ENCODE measurements at places on chromosomes 6 and 20. TPM values are rescaled to one million over a fixed set of nuclear protein-coding genes. Genes with fewer than 3 reads are reported as not detected.

The RAMACL gene
- 0.29 TPM for total RNA-seq

DNA sequence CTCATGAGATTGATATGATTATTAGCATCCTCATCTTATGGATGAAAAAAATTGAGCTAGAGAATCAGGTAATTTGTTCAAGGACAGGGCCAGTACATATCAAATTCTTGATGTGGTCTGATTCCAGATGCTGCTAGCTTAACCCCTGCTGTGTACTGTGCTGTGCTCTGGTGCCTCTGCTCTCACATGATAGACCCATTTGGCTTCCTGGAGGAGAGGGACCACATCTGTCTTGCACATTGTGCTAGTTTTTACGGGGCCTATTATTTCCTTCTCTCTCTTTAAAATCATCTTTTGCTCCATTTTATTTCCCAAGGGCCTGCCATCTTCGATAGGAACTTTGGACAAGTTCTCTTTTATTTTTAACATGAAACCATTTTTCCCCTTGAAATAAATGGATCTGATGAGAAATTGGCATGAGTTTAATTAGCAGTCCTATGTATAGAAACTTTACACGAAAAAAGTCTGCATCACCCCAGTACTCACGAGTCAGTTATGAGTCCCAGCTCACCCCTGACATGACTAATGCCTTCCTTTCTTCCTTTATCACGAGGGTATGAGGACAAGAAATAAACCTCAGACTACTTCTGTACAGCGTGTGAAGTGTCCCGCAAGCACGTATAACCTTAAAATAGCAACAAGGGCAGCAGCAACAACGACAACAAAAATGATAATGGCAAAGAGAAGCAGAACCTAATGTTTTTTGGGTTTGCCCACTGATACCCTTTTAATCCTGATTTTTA is 26.5 kb downstream of the CD109 start:
- H3K4me1 ChIP-seq: peaks cover 43% of the 10 kb centered on the region
- peak; percentile 21 for DNase-seq
- peak overlapping the region; percentile 12 for H3K4me3 ChIP-seq
- peak overlapping the region; percentile 84 for H3K27ac ChIP-seq
- peaks cover 29% of the 10 kb centered on the region for H3K36me3 ChIP-seq
- no peaks in the 10 kb centered on the region for H3K27me3 ChIP-seq

The MBOAT1 gene
- total RNA-seq: 12.2 TPM

DNA sequence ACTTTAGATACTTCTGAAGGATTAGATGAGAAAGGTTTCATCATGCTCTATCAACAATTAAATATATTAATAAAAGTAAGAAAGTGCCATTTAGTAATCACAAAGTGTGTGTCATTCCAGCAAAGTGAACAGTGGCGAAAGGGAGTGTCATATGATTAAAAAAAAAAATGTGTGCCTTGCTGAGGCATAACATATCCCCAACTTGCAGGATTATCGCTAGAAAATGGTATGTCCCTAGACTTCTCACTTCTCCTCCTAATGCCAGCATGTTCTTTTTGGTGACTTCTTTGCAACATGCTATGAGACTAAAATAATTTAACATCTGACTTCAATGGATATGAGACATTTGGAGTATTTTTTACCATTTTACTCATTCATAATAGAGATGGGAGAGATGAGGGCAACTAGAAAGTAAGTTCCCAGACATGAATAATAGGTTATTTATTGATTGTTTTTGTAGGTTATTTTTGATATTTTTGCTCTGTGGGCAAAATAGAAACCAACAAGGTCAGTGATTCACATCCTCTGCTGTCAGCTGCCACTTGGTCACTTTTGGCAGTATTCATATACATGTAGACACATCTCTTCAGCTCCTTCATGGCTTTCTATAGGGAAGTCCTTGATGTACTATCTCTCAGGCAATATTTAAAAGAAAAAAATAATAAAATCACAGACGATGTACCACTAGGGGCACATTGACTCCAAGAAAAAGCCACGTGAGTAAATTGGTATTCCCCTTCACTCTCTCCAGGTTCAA is 370.1 kb downstream of the BMP2 start:
- H3K4me1 ChIP-seq: no peaks in the 10 kb centered on the region
- H3K27me3 ChIP-seq: no peaks in the 10 kb centered on the region
- no peak overlapping the region for H3K4me3 ChIP-seq
- H3K27ac ChIP-seq: no peak overlapping the region

DNA sequence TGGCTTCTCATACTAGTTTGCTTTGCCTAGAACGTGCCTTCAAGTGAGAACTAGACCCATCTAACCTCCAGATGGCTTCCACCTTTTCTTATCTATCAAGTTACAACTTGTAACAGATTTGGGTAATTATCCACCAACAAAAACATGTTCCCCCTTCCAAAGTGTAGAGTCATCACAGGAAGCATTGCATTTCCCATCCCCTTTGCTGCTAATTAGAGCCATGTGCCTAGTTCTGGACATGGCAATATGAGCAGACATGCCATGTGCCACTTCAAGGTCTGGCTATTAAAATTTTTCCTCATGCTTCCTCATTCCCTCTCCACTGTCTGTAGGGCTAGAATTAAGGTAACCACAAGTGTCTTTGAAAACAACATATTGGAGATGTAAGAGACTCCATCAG is 814.4 kb downstream of the TENT5A start:
- no peak overlapping the region for H3K27ac ChIP-seq
- no peaks in the 10 kb centered on the region for H3K4me1 ChIP-seq
- H3K27me3 ChIP-seq: no peaks in the 10 kb centered on the region
- no peak overlapping the region for H3K4me3 ChIP-seq
- DNase-seq: no peak
- H3K36me3 ChIP-seq: no peaks in the 10 kb centered on the region

The GTSF1L gene
- total RNA-seq: 0.39 TPM

DNA sequence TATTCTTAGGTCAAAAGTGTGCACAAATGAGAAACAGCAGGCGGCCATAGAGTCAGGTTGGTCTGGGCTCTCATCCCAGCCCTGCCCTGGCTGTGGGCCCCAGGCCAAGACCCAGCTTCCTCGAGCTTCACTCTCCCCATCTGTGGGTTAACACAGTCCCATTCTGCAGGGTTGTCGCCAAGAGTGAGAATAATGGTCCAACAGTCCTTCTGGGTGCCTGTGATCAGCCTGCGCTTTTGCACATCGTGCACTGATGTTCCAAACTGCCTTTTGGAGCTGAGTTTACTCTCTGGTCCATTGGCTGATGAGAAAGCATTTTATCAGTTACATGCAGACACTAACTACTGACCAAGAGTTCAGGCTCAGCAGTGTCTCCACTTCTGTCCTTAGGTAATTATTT is 82.6 kb downstream of the INSM1 start:
- no peaks in the 10 kb centered on the region for H3K27me3 ChIP-seq
- no peak overlapping the region for H3K4me3 ChIP-seq
- H3K4me1 ChIP-seq: peaks cover 42% of the 10 kb centered on the region
- DNase-seq: no peak
- H3K36me3 ChIP-seq: peaks cover 18% of the 10 kb centered on the region
- H3K27ac ChIP-seq: no peak overlapping the region

The CD164 gene
- 251 TPM for total RNA-seq

The PNPLA1 gene
- total RNA-seq: not detected

The C6orf120 gene
- 22.6 TPM for total RNA-seq

DNA sequence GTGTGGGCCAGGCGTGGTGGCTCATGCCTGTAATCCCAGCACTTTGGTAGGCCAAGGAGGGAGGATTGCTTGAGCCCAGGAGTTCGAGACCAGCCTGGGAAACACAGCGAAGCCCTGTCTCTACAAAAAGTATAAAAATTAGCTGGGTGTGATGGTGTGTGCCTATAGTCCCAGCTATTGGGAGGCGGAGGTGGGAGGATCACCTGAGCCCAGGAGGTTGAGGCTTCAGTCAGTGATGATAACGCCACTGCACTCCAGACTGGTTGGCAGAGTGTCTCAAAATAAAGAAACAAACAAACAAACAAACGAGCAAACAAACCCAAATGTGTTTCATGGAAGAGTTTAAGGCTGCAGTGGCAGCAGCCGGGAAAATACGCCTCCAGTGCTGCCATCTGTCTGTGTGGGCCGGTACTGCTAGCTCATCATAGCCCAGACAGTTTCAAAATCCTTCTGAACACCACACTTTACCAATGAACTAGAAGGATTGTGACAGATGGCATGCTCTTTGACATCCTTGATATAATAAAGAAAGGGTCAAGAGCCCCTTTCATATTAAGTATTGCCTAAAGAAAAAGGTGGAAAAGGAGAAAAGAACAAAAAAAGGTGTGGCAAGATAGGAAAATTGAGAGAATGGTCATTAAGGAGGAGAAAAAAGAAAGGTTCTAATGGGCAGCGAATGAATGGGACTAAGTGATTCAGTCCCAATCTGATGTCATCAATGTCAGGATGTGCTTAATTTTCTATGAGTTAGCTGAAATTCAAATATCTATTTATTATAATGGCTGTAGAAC is 298.6 kb downstream of the SYNE1 start:
- peaks cover 18% of the 10 kb centered on the region for H3K27me3 ChIP-seq
- peak; percentile 13 for DNase-seq
- no peaks in the 10 kb centered on the region for H3K36me3 ChIP-seq
- H3K4me3 ChIP-seq: no peak overlapping the region
- H3K4me1 ChIP-seq: peaks cover 6% of the 10 kb centered on the region
- H3K27ac ChIP-seq: no peak overlapping the region

DNA sequence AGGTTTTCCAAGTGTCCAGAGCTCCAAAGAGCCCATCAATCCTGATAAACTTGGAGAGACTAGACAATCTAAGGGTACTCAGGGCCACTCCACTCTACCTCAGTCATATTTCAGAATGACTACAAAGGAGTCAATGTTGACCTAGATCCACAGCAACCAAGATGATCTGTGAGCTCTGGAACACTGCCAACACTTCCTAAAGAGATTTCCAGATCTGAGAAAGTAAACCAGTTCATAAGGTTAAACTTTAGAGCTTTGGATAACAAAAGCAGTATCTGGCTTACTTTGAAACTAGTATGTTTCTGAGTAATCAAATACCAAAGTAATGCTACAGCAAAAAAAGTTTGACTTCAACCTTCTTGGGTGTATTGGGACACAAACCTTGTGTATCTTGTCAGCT is 122.7 kb downstream of the BTBD9 start:
- no peak for DNase-seq
- H3K4me3 ChIP-seq: no peak overlapping the region
- no peaks in the 10 kb centered on the region for H3K36me3 ChIP-seq
- H3K27ac ChIP-seq: no peak overlapping the region

The BNIP5 gene
- not detected for total RNA-seq

GRCh38 chr6:36319821-36320220 is 16.9 kb downstream of the BNIP5 start:
- H3K4me1 ChIP-seq: no peaks in the 10 kb centered on the region
- no peak overlapping the region for H3K4me3 ChIP-seq
- no peak for DNase-seq
- H3K27ac ChIP-seq: no peak overlapping the region

DNA sequence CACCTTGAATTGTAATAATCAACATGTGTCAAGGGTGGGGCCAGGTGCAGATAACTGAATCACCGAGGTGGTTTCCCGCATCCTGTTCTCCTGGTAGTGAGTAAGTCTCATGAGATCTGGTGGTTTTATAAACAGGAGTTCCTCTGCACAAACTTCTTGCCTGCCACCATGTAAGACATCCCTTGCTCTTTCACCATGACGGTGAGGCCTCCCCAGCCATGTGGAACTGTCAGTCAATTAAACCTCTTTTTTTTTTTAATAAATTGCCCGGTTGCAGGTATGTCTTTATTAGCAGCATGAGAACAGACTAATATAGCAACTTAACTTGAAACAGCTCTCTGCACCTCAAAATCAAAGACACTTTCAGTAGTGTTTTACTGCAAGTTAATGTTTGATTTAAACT is 121.6 kb downstream of the OGFRL1 start:
- no peaks in the 10 kb centered on the region for H3K36me3 ChIP-seq
- peaks cover 13% of the 10 kb centered on the region for H3K27me3 ChIP-seq
- no peak overlapping the region for H3K4me3 ChIP-seq
- no peak overlapping the region for H3K27ac ChIP-seq

The COL19A1 gene
- total RNA-seq: not detected

DNA sequence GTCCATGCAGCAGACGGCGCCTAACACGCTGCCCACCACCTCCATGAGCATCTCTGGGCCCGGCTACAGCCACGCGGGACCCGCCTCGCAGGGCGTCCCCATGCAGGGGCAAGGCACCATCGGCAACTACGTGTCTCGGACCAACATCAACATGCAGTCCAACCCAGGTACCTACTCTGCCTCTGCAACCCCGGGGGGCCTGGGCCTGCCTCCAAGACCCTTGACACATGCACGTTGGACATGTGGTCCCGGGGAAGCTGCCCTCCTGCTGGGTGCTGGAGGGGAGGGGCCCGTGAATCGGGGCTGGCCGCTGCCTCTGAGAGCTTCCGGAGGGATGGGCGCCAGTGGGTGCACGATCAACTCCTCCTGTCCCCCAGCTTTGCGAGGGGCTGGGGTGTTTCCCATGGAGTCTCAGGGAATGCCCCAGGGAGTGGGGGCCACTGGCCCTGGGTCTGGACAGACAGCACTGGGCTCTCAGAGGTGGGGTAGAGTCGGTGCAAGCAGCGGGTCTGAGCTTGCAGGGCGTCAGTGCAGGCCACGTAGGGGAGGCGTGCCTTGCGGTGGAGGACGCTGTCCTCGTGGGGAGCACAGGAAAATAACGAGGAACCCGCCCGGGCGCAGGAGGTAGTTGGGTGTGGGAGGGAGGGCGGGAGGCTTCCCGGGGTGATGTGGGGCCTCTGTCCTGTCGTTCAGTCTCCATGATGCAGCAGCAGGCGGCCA is 19.4 kb downstream of the SS18L1 start:
- H3K4me1 ChIP-seq: peaks cover 12% of the 10 kb centered on the region
- no peak for DNase-seq
- H3K27me3 ChIP-seq: peaks cover 2% of the 10 kb centered on the region
- no peak overlapping the region for H3K4me3 ChIP-seq
- no peak overlapping the region for H3K27ac ChIP-seq

DNA sequence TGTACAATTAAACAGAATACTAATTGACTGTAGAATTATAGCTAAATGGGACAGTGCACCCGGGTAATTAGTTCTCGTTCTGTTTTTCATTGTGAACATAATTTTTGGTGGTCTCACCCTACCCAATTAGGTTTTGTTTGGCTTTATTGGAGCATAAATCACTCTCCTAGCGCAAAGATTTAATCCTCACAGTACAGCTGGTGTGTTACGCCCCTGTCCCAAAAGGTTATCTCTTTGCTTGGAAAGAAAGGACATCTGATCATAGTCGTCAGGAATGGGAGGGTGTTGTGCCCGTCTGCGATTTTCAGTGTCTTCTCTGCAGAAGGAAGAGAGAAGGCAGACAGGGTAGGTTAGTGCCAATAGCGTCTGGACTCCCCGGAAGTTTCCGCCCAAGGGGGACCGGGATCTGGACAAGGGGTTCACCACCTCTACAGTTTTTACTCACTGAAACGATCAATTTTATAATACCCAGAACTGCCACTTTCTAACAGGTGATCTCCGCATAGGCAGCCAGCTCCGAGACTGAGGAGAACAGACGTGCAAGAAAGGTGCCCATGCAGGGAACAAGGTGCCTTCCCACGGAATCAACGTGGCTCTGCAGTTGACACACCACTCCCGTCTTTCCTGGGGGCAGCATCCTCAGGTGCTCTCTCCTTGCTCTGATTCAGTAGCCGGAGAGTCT is 617.4 kb upstream of the CDH4 start:
- no peaks in the 10 kb centered on the region for H3K4me1 ChIP-seq
- H3K36me3 ChIP-seq: no peaks in the 10 kb centered on the region
- H3K27ac ChIP-seq: no peak overlapping the region

GRCh38 chr20:19212821-19213502 is 520 bp downstream of the SLC24A3 start:
- H3K27me3 ChIP-seq: peaks cover 39% of the 10 kb centered on the region
- no peak overlapping the region for H3K4me3 ChIP-seq
- DNase-seq: no peak
- H3K27ac ChIP-seq: no peak overlapping the region
- H3K4me1 ChIP-seq: no peaks in the 10 kb centered on the region

The SLC22A16 gene
- total RNA-seq: not detected

The NPEPL1 gene
- total RNA-seq: 20.6 TPM

All from activated T-helper 1 cell treated with anti-CD3 and anti-CD28 coated beads, Interleukin-12 subunit alpha, Interleukin-12 subunit beta, Interleukin-2, Interleukin-4 antibody, amounts not matched to agents 30 ng/mL and 10 ng/mL and 1 ng/mL, durations not matched to agents 14 hours and 24 hours and 36 hours (primary cell).